ENCODE measurements at places on chromosomes 12 and 14. TPM values are rescaled to one million over a fixed set of nuclear protein-coding genes. Genes with fewer than 3 reads are reported as not detected.

The POTEM gene
- total RNA-seq, result not detected

The MANSC4 gene
- total RNA-seq, result not detected

The SYNDIG1L gene
- 4.6 TPM for total RNA-seq

- peak overlapping the region; percentile 66 for H3K4me3 ChIP-seq
- no peaks in the 10 kb centered on the region for H3K27me3 ChIP-seq
- no peaks in the 10 kb centered on the region for H3K36me3 ChIP-seq
- H3K27ac ChIP-seq, result peak overlapping the region; percentile 92
Observed at GRCh38 chr12:59594943-59595500, 807 bp upstream of the SLC16A7 start.

DNA sequence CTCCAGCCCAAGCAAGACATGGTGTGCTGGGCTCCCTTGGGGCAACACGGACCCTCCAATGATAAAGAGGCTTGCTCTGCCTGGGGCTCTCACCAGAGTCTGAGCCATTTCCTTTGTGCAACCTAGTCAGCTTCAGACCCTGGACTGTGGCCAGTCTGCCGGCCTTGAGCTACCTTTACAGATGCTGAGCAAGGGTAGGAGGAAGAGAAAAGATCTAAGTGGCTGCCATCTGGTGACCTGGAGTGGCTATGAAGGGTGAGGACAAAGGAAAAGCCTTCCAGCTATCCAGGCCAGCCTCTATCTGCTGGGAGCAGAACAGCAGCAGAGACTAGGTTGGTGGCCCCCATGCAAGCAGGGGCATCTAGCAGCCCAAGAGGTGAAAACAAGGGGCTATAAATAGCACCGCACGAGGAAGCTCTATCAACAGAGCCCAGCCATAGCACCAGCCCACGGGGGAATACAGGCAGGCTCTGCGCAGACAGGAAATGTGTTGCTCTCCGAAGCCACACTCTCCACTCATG is 230.1 kb downstream of the FOXN3 start:
- DNase-seq, result no peak
- H3K4me3 ChIP-seq, result no peak overlapping the region
- H3K27ac ChIP-seq, result no peak overlapping the region
- peaks cover 37% of the 10 kb centered on the region for H3K4me1 ChIP-seq
- H3K36me3 ChIP-seq, result no peaks in the 10 kb centered on the region

- H3K4me3 ChIP-seq, result no peak overlapping the region
- no peak overlapping the region for H3K27ac ChIP-seq
- H3K27me3 ChIP-seq, result no peaks in the 10 kb centered on the region
- peaks cover 10% of the 10 kb centered on the region for H3K36me3 ChIP-seq
- no peak for DNase-seq
- peaks cover 12% of the 10 kb centered on the region for H3K4me1 ChIP-seq
Observed at GRCh38 chr14:89406941-89407340, 10.1 kb downstream of the FOXN3 start.

DNA sequence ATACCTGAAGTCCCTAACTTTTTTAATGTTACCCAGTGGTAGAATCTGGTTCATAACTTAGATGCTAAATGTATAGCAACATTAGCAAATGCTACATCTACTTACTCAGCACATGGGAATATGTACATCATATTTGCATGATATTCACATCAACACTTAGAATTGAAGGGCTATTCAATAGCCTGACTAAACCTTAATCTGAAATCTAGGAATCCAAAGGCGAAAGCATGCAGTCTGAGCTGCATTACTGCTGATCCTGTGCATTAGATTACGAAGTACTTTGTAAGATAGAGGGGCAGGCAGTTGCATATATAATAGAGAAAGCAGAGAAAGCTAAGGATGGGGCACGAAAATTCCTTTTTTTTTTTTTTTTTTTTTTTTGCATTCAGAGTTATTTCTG is 40.4 kb downstream of the SLC38A4 start:
- no peak for DNase-seq
- H3K36me3 ChIP-seq, result no peaks in the 10 kb centered on the region
- H3K4me1 ChIP-seq, result no peaks in the 10 kb centered on the region
- no peak overlapping the region for H3K4me3 ChIP-seq

DNA sequence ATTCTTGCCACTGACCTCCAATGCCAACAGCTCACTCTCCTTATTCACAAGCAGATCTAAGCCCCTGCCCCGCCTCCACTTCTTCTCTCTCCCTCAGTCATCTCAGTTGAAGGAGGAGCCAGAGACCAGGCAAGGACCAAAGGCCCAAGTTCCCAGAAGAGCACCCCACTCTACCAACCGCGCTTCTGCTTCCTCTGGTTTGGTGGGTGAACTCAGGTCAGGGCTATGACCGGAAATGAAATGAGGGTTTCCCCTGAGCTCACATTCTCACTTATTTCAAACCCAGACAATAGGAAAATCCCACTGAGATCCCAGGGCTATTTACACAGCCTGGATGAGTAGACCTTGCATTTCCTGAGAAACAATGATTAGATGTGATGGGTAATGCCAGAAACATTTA is 9.9 kb downstream of the DPF3 start:
- no peak overlapping the region for H3K27ac ChIP-seq
- no peak overlapping the region for H3K4me3 ChIP-seq
- peaks cover 22% of the 10 kb centered on the region for H3K4me1 ChIP-seq
- DNase-seq, result no peak
- no peaks in the 10 kb centered on the region for H3K36me3 ChIP-seq
- H3K27me3 ChIP-seq, result peaks cover 4% of the 10 kb centered on the region

- H3K27me3 ChIP-seq, result no peaks in the 10 kb centered on the region
- no peak overlapping the region for H3K27ac ChIP-seq
- H3K36me3 ChIP-seq, result no peaks in the 10 kb centered on the region
- DNase-seq, result peak; percentile 60
- no peak overlapping the region for H3K4me3 ChIP-seq
Observed at GRCh38 chr12:18130851-18131250, 40.9 kb upstream of the RERGL start.

DNA sequence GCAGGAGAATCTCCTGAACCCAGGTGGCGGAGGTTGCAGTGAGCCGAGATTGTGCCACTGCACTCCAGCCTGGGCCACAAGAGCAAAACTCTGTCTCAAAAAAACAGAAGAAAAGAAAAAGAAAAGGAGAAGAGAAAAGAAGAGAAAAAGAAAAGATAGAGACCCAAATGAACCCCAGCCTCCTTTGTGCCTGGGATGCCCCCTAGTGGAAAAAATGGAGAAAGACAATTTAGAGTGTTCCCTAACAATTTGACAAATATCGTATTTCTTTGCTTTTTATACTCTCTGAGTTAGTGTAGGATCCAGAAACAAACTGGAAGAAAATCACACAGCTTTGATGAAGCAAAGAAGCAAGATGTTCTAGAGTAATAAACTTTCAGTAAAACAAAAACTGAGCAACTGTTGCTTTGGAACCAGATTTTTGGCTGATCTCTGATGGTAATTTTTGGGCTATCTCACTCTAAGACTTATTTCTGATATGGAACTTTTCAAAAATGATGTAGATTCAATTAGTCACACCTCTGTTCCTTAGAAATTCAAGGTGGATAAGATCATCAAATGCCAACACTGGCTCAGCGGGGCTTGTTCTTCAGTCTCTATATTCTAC is 18.6 kb upstream of the PRKAB1 start:
- DNase-seq, result no peak
- no peaks in the 10 kb centered on the region for H3K27me3 ChIP-seq
- H3K27ac ChIP-seq, result no peak overlapping the region
- no peaks in the 10 kb centered on the region for H3K36me3 ChIP-seq

DNA sequence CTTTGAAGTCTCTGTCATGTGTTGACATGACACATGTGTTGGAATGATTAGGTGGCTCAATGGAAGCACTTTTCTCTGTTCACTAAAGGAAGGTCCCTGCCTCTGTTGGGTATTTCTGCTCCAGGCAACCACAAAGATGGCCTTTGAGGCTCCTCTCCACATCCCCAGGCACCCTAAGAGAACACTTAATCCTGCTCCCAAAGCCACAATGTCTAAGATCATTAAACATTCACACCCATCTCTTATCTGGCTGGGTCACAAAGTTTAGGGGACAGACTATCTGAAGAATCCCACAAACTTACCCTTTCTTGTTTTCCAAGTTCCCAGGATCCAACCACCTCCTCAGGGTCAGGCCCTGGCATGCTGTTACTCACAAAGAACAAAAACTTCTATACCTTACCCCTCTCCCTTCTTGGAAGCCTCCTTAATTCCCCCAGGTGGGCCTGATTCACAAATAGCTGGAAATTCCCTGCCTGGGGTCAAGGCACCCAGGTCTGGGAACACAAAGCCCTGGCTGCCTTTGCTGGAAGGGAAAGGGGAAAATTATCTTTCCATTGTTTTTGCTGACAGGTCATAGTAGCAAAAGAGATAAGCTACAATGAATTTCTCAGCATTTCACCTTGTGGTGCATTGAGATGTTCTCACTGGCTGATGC is 333.7 kb downstream of the PCNX1 start:
- H3K27me3 ChIP-seq, result no peaks in the 10 kb centered on the region
- DNase-seq, result no peak
- H3K4me1 ChIP-seq, result peaks cover 9% of the 10 kb centered on the region
- H3K27ac ChIP-seq, result no peak overlapping the region

GRCh38 chr14:58944968-58945356 is 243.5 kb upstream of the DAAM1 start:
- no peak for DNase-seq
- no peak overlapping the region for H3K4me3 ChIP-seq
- peaks cover 3% of the 10 kb centered on the region for H3K4me1 ChIP-seq
- H3K36me3 ChIP-seq, result no peaks in the 10 kb centered on the region
- no peaks in the 10 kb centered on the region for H3K27me3 ChIP-seq
- no peak overlapping the region for H3K27ac ChIP-seq

DNA sequence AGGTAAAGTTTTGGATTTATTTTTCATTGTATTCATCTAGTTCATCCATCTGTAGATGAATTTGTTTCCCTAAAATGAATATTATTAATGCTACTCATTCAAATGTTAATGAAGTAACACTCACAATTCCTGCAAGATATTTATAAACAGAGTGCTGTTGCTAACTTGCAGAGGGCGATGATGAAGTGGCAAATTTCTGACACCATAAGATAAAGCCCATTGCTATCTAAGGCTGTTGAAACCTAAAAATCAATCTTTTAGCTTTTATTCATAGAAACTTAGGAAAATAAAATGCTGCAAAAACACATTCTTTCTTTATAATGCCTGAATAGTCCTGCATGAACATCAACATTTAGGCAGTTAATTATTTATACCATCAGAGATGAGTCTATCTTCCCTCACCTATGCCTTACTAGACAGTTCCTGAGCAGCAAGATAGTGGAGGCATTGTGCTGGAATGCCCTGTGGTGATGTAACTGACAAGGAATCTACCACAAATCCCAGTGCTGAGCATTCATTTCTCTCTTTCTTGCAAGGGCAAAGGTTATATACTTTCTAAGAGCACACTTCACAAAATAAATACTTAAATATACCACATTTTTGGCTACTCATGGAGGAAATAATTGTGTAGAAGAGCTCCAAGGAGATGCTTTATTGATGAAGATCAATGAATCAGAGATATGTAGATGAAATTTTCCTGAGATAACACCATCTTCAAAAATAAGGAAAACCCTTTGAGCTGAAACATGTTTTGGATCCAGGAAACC is 57.6 kb downstream of the LMNTD1 start:
- no peaks in the 10 kb centered on the region for H3K27me3 ChIP-seq
- H3K4me1 ChIP-seq, result no peaks in the 10 kb centered on the region
- H3K4me3 ChIP-seq, result no peak overlapping the region
- no peak overlapping the region for H3K27ac ChIP-seq
- no peak for DNase-seq

GRCh38 chr14:86683561-86683960 is 1153.6 kb downstream of the FLRT2 start:
- no peaks in the 10 kb centered on the region for H3K36me3 ChIP-seq
- no peak for DNase-seq
- no peaks in the 10 kb centered on the region for H3K27me3 ChIP-seq
- no peak overlapping the region for H3K4me3 ChIP-seq
- H3K4me1 ChIP-seq, result no peaks in the 10 kb centered on the region
- H3K27ac ChIP-seq, result no peak overlapping the region

All from spinal cord (tissue), 10 donors.